ENCODE measurements at places on chromosomes 2 and 18.

DNA sequence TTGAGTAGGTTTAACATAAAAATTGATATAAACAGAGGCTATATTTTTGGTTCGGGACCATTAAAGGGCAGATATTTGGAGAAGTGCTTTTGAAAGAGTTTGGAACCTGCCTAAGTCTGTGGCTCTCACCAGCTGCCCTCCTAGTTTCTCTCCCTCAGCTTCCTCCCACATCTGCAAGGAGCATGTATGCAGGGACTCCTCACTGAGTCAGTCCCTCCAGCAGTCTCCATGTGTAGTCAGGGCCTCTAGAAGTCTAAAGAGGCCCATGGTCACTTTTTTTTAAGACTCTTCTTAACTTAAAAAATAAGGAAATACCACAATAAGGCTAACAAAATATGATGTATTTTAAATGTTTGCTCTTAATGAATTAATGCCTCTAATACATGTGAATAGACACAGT is 220.0 kb upstream of the TANK start:
- no peak for DNase-seq

DNA sequence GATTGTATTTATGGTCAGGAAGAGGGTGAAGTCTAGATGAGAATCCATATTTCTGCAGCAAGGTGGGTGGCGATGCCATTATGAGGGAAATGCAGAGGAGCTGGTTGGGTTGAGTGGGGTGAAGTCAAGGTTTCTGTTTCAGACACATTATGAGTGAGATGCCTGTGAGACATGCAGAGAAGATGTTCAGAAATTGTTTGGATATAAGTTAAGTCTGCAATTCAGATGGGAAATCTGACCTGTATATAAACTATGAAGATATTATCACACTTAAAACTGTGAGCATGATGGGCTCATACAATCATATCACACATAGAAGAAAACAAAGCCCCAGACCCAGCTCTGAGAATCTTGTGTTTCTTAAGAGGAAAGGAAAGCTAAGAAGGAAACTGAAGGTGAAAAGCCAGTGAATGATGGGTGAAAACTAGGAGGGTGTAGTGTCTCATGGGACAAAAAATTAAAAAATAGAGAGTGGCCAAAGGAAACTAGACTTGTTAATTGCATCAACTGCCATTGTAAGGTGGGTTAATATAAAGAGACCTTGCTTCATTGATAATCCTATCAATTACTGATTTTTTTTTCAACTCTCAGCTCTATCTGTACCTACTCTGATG is 14.2 kb downstream of the GALNT5 start:
- DNase-seq, result no peak

- no peak for DNase-seq
Observed at GRCh38 chr2:188979187-188980114, 5.3 kb downstream of the COL3A1 start.

GRCh38 chr18:10519999-10520935 is 5.6 kb upstream of the NAPG start:
- DNase-seq, result peak; percentile 88

DNA sequence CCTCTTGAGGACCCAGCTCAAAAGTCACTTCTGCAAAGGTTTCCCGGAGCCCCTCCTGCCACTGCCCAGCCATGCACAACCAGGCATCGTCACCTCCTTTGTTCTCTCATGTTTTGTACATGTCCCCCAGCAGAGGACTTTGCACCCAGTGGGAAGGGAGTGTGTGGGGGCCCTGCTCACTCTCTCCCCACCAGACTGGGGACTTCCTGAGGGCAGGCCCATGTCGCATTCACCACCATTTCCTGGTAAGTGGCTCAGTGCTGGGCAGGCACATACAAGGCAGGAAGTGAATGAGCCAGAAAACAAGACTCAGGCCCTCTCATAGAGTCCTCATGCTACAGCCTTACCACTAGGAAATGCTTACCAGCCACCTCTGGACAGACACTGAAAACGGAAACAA is 18.9 kb downstream of the MRPL35 start:
- no peak for DNase-seq
